Activated T-cell treated with anti-CD3 and anti-CD28 coated beads for 48 hours (primary cell): ENCODE measurements at places on chromosomes 5 and 9.

GRCh38 chr9:6549106-6549800 is 96.3 kb downstream of the GLDC start:
- no peak for DNase-seq

GRCh38 chr5:143316844-143317631 is 86.4 kb downstream of the NR3C1 start:
- DNase-seq: no peak

- DNase-seq: no peak
Observed at GRCh38 chr5:68383888-68384310, 168.3 kb downstream of the PIK3R1 start.

- no peak for DNase-seq
Observed at GRCh38 chr9:115263371-115264075, 145.6 kb upstream of the TNC start.

DNA sequence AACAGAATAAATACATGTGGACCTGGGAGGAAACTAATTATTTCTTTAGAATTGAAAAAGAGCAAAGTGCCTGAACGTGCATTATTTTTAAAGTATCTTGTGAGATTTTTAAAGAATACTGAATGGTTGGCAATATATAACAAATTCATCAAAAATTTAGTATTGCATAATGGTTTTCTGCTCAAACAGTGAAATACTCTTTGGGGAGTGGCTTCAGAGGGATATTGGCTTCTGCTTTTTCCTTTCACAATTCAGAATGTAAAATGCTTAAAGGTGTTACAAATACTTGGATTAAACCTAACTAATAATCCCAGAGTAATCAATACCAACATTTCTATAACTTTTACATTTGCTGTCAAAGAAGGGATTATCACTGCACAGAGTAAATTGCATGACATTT is 379.3 kb upstream of the CHD1 start:
- DNase-seq: no peak
